ENCODE measurements at places on chromosomes 4 and X. TPM values are rescaled to one million over a fixed set of nuclear protein-coding genes. Genes with fewer than 3 reads are reported as not detected.

Gene CT47B1
- not detected for total RNA-seq

Gene PDE5A
- total RNA-seq: 58.0 TPM

DNA sequence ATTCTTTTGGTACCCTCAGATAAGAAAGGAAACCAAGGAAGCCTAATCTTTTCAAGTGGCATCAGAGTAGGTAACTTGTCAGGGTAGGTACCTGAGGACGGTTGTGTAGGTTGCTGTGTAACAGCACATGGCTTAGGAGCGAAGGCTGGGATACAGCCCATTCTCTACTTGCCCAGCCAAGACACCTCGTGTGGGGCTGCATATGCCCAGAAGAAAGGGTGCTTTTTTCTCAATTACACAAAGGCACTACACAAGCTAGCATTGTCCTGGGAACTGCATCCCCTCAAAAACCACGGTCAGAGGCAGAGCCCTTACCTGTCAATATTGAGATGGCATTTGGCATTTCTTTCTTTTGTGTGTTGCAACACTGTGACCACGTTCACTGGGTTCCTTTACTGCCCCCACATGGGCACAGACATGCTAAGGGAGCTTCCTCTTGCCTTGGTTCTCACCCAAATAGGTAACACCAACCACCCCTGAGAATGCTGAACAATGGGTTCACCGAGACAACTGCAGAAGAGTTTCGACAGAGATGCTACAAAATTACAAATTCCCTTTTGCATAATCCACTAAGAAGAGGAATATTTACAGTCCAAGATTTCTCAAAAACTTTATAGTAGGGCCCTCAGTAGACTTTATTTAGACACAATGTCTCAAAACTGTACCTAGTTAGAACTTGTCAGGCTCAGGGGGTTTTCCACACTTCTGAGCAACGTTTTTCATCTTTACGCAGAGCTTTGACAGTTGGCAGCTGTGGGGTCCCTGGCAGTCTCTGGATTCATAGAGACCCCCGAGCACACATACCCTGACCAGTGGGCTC, 35.8 kb upstream of the TNIP3 start:
- no peak for DNase-seq

GRCh38 chr4:4918067-4918466, 58.6 kb downstream of the MSX1 start:
- DNase-seq: no peak

DNA sequence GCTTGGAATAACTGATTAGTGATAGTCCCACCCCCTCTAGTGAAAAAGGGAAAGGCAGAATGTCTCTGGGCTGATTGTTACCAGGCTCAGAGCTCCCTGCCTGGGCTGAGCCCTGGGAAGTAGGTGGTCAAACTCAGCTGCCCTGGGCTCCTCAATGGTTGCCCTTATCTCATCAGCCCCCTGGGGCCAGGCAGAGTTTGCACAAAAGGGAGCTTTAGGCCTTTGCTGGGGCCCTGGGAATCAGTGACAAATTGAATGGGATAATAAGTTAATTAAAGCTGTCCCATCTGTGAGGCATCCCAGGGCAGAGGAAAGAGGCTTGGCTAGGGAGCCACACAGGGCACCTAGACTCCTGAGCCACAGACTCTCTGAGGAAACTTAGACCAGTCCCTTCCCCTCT, 89.0 kb downstream of the EFNB1 start:
- DNase-seq: no peak

Gene DIAPH2
- 32.9 TPM for total RNA-seq
